ENCODE measurements at places on chromosomes 3 and 15.

DNA sequence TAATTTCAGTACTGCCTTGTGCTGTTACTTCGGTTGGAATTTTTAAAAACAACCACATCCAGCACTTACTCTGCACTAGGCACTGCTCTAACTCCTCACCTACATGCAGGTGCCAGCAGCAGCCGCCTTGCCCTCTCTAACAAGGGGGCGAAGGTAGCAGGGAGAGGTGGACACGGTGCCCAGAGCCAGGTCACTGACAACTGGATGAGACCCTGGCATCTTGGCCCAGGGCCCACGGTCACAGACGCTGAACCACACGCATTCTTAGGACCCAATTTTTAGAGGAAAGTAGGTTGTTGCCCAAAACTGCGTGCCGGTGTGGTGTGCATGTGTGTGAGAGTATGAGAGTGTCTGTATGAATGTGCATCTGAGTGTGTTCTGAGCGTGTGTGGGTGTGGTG, 63.4 kb upstream of the GATA2 start:
- DNase-seq: no peak

- no peak for DNase-seq
These were observed 79.4 kb downstream of the SENP7 start for GRCh38 chr3:101433652-101434051.

- no peak for DNase-seq
These were observed 164.1 kb upstream of the NSMCE3 start for GRCh38 chr15:29433507-29434248.

GRCh38 chr3:78496501-78496900, 1271.3 kb downstream of the ROBO1 start:
- no peak for DNase-seq

- no peak for DNase-seq
These were observed 56.2 kb downstream of the QTRT2 start for GRCh38 chr3:114112696-114113095.

GRCh38 chr3:50256978-50257890, 11.7 kb upstream of the SEMA3B start:
- DNase-seq: no peak

DNA sequence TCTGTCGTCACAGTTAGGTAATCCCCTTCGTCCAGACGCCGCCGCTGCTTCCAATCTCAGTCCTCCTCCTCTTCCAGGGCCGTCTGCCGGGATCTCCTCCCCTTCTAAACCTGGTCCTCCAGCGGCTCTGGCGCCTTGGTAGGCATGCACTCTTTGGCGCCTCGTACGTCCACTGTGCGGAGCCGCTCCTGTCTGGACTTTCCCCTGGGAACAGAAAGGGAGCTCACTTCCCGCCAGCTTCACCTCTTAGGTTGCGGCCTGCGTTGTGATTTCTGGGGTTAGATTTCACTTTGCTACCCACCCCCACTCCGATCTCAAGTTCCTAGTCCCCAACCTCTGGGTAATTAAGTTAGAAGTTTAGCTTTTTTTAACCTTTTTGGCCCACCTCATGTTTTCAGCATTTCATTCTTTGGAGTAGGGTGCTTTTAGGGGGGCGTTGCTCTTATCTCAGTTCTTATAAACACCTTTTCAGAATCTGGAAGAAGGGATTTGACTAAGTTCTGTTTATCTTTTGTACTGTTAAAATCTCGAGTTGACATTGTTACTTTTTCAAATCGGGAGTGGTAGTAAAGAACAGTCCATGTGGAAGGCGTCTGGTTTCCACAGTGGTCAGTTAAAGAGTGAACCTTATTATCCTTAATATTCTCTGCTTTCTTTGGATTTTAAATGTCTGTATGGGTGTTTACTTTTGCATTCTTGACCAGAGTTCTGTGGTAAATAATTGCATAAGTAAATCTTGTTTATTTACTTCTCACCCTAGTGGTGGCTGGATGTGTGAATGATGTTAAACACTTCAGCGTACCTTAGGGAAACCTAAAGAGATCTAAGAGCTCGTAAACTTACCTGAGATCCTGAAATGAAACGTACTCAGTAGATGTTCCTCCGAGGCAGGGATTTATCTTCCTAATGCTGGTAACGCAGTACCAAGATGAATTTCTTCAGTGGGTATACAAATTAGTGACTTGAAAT, 611 bp downstream of the CTDSPL2 start:
- DNase-seq: no peak

DNA sequence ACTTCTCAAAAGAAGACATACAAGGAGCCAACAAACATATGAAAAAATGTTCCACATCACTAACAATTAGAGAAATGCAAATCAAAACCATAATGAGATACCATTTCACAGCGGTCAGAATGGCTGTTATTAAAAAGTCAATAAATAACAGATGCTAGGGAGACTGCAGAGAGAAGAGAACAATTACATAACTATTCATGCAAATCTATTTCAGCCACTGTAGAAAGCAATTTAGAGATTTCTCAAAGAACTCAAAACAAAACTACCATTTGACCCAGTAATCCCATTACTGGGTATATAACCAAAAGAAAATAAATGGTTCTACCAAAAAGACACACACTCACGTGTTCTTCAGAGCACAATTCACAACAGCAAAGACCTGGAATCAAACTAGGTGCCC, 116.3 kb downstream of the VPS13C start:
- no peak for DNase-seq

DNA sequence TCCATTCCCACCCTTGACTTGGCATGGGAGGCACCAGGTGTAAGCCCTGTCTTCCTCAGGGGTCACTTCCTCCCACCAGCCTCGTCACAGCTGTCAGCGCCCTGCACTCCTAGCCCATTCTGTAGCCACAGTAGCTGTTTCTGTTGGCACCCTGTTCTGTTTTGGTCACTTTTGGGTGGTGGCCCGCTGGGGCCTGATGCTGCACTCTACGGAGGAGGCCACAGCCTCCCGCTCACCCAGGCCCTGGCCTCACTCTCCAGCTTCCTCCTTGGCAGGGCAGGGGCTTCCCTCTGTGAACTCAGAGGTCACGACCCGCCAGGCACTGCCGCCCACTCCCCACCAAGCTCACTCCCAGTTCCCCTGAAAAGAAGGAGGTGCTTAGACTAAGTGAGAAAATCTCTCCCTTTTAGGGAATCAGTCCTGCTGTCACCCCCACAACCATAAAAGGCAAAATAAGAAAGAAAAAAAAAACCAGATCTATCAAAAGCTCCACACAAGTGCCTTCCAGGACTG, 68.4 kb downstream of the MGLL start:
- no peak for DNase-seq

- DNase-seq: no peak
These were observed 672.0 kb downstream of the PLOD2 start for GRCh38 chr3:145489011-145489410.

Measured in neuronal stem cell (in vitro differentiated cells).